ENCODE measurements at places on chromosomes 16 and 17. TPM values are rescaled to one million over a fixed set of nuclear protein-coding genes. Genes with fewer than 3 reads are reported as not detected.

PRDM7 gene
- not detected for total RNA-seq

TBC1D3C gene
- total RNA-seq, result not detected

WWP2 gene
- total RNA-seq, result 28.5 TPM

INCA1 gene
- 0.97 TPM for total RNA-seq

HS3ST3B1 gene
- 7.4 TPM for total RNA-seq

P2RX5 gene
- 0.32 TPM for total RNA-seq
